ENCODE measurements at places on chromosomes 2 and 18. TPM values are rescaled to one million over a fixed set of nuclear protein-coding genes. Genes with fewer than 3 reads are reported as not detected.

Gene UGT1A5
- polyA plus RNA-seq, result not detected

Gene CYP27C1
- polyA plus RNA-seq, result not detected

Gene IL1F10
- not detected for polyA plus RNA-seq

Gene NEU2
- not detected for polyA plus RNA-seq

Gene DCDC2C
- polyA plus RNA-seq, result not detected

Gene AMER3
- polyA plus RNA-seq, result not detected

Gene ALLC
- polyA plus RNA-seq, result not detected

Gene C2orf74
- 11.1 TPM for polyA plus RNA-seq

Gene LRP1B
- not detected for polyA plus RNA-seq

DNA sequence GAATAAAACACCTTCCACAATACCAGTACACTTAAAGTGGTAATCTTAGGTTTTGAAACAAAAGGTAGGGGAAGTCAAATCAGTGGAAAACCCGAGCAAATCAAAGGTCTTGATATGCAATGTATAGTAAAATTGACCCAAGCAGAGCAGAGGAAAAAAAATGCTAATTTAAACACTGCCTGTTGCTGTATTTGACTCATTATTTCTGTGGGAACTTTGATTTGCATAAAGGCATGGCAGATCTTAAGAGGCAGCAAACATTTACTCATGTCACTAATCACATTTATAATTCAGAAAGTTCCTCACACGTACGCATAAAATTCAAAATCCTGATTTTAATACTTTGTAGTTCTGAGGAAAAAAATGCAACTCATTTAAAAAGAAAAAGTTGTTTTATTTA is 64.4 kb downstream of the IKZF2 start:
- no peak for DNase-seq
- no peak overlapping the region for H3K27ac ChIP-seq
- peaks cover 2% of the 10 kb centered on the region for H3K36me3 ChIP-seq
- no peaks in the 10 kb centered on the region for H3K27me3 ChIP-seq

DNA sequence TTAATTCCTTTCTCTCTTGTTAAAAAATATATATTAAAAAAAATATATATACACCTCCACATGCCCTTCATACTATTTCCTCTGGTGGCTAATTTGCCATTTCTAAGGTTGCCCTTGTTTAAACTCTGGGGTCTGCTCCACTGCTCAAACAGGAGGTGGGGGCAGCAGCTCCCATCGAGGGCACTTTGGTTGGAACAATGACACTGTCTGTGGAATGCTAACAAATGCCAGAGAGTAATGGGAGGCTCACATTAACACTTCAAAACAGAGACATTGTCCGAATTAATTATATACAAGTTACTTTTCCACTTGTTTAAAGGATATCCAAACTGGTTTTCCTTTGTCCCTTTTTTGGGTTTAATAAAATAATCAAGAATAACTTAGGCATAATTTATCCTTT is 58.8 kb upstream of the CD302 start:
- no peaks in the 10 kb centered on the region for H3K4me1 ChIP-seq
- H3K36me3 ChIP-seq, result peaks cover 51% of the 10 kb centered on the region
- H3K4me3 ChIP-seq, result no peak overlapping the region
- H3K27me3 ChIP-seq, result no peaks in the 10 kb centered on the region
- no peak for DNase-seq

GRCh38 chr2:120985174-120985996 is 249.7 kb downstream of the GLI2 start:
- no peak for DNase-seq
- no peak overlapping the region for H3K27ac ChIP-seq
- no peaks in the 10 kb centered on the region for H3K4me1 ChIP-seq
- no peak overlapping the region for H3K4me3 ChIP-seq
- H3K27me3 ChIP-seq, result no peaks in the 10 kb centered on the region

DNA sequence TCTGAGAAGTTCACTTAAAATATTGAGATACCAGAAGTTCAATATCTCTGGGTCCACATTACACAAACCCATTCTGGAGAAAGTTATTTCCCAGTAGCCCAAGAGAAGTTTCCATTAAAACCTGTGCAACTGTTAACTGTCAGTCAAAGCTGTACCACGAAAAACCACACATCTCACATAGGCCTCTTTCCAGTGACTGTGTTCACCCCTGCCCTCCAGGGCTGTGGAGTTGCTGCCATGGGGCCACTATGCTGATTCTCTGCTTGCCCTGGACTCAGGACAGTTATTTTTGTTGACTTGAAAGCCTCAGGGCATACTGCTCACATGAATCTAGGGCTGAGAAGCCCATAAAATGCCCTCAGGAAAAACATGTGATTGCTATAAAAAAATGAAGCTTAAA is 153.8 kb downstream of the PIEZO2 start:
- no peak overlapping the region for H3K4me3 ChIP-seq
- H3K27me3 ChIP-seq, result no peaks in the 10 kb centered on the region
- no peaks in the 10 kb centered on the region for H3K36me3 ChIP-seq
- H3K27ac ChIP-seq, result no peak overlapping the region
- H3K4me1 ChIP-seq, result no peaks in the 10 kb centered on the region

DNA sequence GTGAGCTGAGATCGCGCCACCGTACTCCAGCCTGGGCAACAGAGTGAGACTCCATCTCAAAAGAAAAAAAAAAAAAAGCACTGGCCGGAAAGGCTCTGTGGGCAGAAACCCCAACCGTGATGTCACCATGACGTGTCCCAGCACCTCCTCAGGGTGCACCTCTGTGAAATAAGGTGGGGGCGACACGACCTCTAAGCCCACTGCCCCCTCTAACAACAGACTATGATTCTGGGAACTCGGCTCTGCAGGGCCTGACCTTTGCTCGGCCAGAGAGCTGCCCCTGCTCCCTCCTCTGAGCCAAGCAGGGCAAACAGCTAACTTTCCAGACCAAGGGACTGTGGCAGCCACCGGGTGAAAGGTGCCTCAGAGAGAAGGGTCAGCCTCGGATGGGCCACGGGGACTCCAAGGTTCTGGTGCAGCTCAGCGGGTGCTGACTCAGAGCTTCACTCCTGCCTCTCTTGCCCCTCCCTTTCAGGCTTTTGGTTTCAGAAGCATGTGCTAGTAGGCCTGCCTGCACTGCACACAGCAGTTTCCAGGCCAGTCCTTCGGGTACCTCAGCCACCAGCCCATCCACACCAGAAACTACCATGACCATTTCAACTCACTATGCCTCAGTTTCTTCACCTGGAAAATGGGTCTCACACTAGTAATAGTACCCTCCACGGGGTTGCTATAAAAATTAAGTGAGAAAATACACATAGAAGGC is 8.0 kb downstream of the TMBIM1 start:
- H3K4me3 ChIP-seq, result no peak overlapping the region
- H3K27ac ChIP-seq, result peak overlapping the region; percentile 6
- H3K36me3 ChIP-seq, result peaks cover 51% of the 10 kb centered on the region
- no peak for DNase-seq
- no peaks in the 10 kb centered on the region for H3K27me3 ChIP-seq

DNA sequence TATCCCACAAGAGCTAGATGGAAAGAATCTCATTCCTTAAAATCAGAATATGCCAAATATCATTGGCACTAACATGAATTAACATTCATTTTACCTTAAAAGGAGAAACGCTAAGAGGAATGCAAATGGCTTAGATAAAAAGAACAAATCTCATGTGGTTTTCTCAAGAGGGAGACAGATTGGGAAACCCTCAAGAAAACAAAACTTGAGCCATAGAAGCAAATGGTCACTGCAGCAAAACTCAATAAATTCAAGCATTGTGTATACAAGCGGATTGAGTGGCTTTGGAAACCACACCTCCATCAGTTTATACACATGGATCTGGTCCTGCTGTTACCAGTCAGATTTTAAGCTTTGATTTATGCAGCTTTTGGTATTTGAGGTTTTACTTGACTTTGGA is 1331.8 kb upstream of the ZEB2 start:
- H3K36me3 ChIP-seq, result no peaks in the 10 kb centered on the region
- no peak overlapping the region for H3K27ac ChIP-seq
- no peak for DNase-seq
- no peaks in the 10 kb centered on the region for H3K27me3 ChIP-seq

GRCh38 chr18:13011719-13012118 is 20.6 kb downstream of the CEP192 start:
- H3K36me3 ChIP-seq, result peaks cover 68% of the 10 kb centered on the region
- no peaks in the 10 kb centered on the region for H3K27me3 ChIP-seq
- no peak for DNase-seq
- no peak overlapping the region for H3K4me3 ChIP-seq

- DNase-seq, result no peak
- no peak overlapping the region for H3K4me3 ChIP-seq
- peaks cover 33% of the 10 kb centered on the region for H3K36me3 ChIP-seq
- no peak overlapping the region for H3K27ac ChIP-seq
Measured at GRCh38 chr2:210456571-210456970, 20.0 kb downstream of the LANCL1 start.

DNA sequence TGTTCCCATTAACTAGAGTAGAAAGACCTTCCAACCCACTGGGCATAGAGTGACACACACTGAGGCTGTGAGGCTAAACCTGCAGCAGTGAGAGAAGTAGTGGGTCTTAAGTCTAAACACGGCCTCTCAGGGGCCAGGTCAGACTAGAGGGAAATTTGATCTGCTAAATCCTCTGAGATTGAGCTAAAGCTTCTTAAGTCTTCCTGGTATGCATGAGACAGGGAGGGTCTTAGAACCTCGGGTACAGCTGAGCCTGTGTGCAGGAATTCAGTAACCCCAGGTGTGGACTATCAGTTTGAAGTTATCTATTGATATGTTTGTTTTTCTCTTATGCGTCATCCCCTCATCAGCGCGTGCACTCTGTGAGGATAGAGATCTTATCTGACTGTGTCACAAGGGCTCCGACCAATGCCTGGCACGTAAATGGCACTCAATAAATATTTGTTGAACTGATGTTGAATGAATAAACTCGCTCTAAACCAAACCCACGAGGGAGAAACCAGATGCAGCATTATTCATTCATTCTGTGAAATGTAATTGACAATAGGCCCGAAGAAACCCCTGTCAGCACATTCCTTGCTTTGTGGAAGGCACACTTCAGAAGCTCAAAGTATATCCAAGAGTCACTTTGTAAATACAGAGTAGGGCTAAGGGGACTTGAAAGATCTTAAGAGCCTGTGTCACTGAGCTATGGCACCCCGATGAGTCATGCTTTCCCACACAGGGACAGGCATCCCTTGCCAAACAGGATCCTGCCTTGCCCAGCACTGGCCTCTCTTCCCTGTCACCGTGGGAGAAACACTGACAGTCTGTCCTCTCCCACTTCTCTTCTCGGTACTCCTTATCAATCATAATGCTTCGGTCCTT is 21.7 kb upstream of the RAB10 start:
- H3K27me3 ChIP-seq, result no peaks in the 10 kb centered on the region
- DNase-seq, result no peak
- no peak overlapping the region for H3K4me3 ChIP-seq

- H3K36me3 ChIP-seq, result no peaks in the 10 kb centered on the region
- no peaks in the 10 kb centered on the region for H3K4me1 ChIP-seq
- H3K27ac ChIP-seq, result no peak overlapping the region
- H3K27me3 ChIP-seq, result no peaks in the 10 kb centered on the region
- DNase-seq, result no peak
Measured at GRCh38 chr18:79581406-79581805, 98.2 kb upstream of the CTDP1 start.

DNA sequence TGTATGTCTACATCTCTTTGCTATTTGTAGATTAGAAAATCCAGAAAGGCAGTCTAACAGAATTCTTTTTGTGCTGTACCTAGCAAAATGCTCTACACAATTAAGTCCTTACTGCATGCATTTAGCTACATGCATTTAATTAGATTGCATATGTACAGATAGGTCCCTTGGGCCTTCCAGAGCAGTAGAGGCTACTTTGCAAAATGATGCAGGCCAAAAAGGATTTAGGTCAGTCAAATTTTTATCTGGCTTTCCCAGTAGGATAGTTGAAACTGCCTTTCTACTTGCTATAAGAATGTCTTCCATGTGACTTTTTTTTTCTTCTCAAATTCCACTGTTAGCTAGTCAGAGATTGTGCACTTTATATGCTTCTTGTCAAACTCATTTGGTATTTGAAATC is 19.3 kb downstream of the GALNT13 start:
- no peak overlapping the region for H3K4me3 ChIP-seq
- no peak overlapping the region for H3K27ac ChIP-seq
- no peaks in the 10 kb centered on the region for H3K27me3 ChIP-seq
- H3K36me3 ChIP-seq, result no peaks in the 10 kb centered on the region

- peaks cover 6% of the 10 kb centered on the region for H3K4me1 ChIP-seq
- H3K27ac ChIP-seq, result no peak overlapping the region
- H3K27me3 ChIP-seq, result no peaks in the 10 kb centered on the region
- no peaks in the 10 kb centered on the region for H3K36me3 ChIP-seq
- H3K4me3 ChIP-seq, result no peak overlapping the region
Measured at GRCh38 chr2:28729698-28730097, 21.9 kb upstream of the PPP1CB start.

- no peak overlapping the region for H3K4me3 ChIP-seq
- no peak overlapping the region for H3K27ac ChIP-seq
- no peaks in the 10 kb centered on the region for H3K4me1 ChIP-seq
- no peak for DNase-seq
- H3K27me3 ChIP-seq, result no peaks in the 10 kb centered on the region
- H3K36me3 ChIP-seq, result no peaks in the 10 kb centered on the region
Measured at GRCh38 chr2:43070030-43070429, 156.4 kb downstream of the ZFP36L2 start.

DNA sequence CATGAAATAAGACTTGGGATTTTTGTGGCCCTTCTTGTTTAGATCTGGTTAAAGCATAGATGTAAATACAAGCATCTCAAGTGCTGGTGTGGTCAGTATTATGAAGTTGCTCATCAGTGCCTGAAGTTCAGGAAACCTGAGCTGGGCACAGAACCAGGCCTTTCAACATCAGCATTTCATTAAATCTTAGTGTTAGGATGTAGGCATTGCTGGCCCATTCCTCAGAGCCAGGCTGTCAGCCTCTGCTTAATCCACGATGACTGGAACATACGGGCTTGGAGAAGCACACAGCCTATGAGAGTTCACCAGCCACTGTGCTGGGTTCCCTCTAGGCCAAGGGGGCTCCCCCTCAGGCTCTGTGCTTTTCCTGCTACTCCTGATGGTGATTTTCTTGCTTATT is 270.2 kb downstream of the EN1 start:
- no peaks in the 10 kb centered on the region for H3K4me1 ChIP-seq
- no peaks in the 10 kb centered on the region for H3K27me3 ChIP-seq
- DNase-seq, result no peak
- no peak overlapping the region for H3K27ac ChIP-seq

GRCh38 chr2:219603771-219604170 is 6.1 kb downstream of the STK11IP start:
- peaks cover 15% of the 10 kb centered on the region for H3K4me1 ChIP-seq
- peak overlapping the region; percentile 13 for H3K27ac ChIP-seq
- H3K27me3 ChIP-seq, result no peaks in the 10 kb centered on the region

GRCh38 chr2:186099826-186100225 is 361.2 kb downstream of the FSIP2 start:
- no peak overlapping the region for H3K27ac ChIP-seq
- DNase-seq, result no peak
- H3K27me3 ChIP-seq, result no peaks in the 10 kb centered on the region
- H3K4me1 ChIP-seq, result no peaks in the 10 kb centered on the region
- H3K36me3 ChIP-seq, result no peaks in the 10 kb centered on the region
